NCI-H1417 treated with DMSO at 0.1 percent for 48 hours (cell line): ENCODE measurements at places on chromosomes 1 and 21.

GRCh38 chr1:66258404-66259105 is 275.4 kb upstream of the SGIP1 start:
- no peak for DNase-seq

DNA sequence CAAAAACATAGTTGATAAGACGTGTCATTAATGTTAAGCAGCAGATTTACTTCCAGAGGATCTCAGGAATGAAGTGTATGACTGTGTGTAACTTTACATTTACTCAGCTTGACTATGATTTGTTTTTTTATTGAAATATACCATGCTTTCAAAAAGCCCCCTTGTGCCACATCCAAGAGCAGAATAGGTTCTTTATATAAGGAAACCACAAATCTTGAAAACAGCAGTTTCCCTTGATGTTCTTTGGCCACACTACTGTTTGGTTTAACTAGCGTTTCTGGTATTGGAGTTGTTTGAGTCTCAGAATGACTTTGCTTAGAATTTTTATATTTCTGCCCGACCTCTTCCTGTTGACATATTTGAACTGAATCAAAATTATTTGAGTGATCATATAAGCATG is 25.0 kb downstream of the LRRC8C start:
- DNase-seq = no peak

- no peak for DNase-seq
Observed at GRCh38 chr1:32878183-32878582, 7.5 kb upstream of the FNDC5 start.

DNA sequence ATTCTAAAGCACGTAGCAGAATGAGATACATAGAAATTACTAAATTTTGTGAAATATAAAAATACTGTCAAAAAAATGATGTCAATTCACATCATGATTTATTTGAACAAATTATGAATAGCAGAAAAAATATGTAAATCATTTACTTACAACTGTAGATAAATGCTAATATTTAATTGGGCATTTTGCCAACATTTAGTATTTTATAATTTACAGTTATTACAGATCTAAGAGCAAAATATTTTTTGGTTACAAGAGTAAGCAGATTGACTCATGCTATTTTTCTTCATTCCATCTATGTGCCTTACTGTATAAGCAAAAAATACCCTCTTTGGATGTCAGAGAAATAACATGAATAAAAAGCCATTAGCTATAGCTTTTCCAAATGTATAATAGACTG is 282.3 kb upstream of the RGS18 start:
- DNase-seq = no peak

DNA sequence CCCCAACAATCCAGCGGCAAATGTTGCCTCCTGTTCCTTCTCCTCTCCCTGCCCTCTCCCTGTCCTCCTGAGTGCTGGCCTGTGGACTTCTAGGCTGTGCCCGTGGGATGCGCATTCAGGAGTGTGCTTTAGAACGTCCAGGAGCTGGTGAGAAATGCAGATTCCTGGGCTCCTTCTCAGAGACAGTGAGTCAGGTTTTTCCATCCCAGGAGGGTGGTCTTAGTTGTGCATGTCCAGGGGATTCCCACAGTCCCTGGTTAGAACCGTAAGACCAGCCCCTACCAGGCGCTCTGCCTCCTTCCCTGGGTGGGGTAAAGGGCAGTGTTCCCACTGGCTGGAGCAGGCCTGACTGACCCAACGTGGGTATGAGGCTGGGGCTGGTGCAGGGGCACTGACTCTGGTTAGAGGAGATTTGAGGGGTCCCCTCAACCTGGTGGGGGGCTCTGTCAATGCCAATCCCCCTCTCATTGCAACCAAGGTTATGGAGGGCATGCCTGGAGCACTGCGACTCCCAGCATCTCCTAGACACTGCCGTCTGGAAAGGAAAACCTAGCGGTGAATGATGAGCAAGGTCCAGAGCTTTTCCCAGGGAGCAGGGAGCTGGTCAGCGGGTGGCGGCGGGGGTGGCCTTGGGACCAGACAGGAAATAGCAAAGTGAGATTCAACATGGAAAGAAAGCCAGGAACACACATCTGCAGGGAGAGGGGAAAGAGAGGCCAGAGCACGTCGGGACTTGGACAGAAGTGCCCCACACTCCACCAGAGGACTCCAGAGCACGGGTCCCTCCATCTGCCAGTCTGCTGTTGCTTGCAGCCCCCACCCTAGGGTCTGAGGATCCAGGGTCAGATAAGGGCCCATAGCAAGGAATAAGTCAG is 38.5 kb downstream of the HSPG2 start:
- DNase-seq = no peak

DNA sequence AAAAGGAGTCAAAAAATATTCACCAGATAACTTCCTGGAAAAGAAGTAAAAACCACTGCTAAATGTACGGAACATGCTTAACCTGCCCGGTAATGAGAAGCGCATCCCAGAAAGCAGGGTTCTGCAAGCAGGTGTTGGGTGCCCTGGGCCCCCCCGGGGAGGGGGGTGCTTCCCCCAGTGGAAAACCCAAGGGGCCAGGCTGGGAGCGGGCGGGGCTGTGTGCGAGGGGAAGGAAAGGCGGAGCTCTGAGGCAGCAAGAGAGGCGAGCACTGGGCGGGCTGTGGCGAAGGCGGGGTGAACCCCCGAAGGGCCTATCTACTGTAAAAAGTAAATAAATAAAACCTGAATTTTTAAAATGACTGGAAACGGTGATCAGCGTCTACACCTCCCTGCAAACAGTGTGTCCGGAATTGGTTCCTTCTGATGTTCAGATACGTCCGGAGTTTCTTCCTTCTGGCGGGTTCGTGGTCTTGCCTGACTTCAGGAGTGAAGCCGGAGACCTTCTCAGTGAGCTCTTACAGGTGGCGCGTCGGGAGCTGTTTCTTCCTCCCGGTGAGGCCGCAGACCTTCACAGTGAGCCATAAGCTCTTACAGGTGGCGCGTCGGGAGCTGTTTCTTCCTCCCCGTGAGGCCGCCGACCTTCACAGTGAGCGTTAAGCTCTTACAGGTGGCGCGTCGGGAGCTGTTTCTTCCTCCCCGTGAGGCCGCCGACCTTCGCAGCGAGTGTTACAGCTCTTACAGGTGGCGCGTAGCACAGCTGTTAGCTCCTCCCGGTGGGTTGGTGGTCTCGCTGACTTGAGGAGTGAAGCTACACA is 13.4 kb downstream of the FTCD start:
- DNase-seq = no peak

- DNase-seq = peak; percentile 35
Observed at GRCh38 chr1:169529068-169529642, 43.4 kb upstream of the SLC19A2 start.

DNA sequence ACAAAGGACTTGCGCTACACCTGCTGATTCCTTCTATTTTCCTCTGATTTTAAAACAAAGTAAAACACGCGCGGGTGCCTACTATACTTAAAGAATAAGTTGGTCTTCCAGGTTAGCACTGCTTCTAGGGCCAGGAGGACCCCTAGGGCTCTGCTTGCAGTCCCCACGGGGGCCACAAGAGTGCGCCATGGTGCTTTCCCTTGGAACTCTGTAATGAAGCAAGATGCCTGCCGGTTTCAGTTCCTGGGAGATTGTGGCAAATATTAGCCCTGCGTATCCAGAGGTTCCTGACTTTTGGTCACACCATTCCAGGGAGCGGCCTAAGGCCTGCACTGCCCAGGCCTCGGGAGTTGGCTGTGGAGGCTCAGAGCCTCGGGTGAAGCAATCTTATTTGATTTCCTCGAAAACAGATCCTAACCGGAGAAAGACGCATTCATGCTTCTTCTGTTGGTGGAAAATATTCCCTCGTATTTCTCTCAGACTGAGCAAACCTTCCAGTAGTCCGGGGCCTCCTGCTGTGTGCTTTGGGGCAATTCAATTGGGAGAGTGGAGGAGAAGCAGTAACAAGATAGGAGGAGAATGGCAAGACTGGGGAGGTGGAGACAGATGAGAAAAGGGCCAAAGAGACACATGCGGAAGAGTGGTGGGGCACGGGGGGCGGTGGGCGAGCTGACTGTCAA is 25.3 kb downstream of the ADAM30 start:
- DNase-seq = peak; percentile 33

DNA sequence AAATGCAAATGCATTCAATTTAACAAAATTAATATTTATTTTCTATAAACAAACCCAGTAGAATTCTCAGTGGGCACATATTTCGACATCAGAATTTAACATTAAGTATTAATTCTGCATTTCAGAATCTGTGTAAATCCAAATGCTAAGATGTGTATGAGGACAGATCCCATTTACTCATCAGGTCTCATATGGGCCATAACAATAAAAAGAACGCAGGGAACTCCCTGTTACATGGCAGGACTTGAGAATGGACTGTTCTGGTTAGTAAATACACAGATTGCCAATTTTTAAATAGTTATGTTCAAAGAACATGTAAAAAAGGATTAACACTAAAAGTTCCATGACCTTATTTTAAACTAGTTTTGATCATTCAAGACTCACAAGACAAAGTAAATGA is 104.0 kb downstream of the SLC30A10 start:
- DNase-seq = no peak

DNA sequence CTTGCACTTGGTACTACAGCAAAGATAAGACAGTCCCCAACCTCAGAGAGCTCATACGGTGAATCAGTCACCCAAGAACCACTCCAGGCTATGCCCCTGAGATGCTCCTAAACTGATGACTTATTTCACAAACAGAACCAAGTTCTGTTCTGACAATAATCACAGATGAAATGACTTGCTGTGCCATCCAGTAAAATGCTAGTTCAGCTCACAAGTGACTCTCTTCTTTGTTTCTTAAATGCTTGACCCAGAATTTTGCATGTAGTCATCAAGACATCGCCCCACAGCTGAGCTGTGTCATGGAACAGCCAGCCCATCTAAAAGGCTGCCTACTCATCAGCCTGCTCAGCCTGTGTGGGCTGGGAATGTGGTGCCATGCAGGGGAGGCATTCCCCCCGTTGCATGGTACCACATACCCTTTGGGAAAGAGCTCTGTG is 6.1 kb upstream of the SLC19A2 start:
- no peak for DNase-seq

DNA sequence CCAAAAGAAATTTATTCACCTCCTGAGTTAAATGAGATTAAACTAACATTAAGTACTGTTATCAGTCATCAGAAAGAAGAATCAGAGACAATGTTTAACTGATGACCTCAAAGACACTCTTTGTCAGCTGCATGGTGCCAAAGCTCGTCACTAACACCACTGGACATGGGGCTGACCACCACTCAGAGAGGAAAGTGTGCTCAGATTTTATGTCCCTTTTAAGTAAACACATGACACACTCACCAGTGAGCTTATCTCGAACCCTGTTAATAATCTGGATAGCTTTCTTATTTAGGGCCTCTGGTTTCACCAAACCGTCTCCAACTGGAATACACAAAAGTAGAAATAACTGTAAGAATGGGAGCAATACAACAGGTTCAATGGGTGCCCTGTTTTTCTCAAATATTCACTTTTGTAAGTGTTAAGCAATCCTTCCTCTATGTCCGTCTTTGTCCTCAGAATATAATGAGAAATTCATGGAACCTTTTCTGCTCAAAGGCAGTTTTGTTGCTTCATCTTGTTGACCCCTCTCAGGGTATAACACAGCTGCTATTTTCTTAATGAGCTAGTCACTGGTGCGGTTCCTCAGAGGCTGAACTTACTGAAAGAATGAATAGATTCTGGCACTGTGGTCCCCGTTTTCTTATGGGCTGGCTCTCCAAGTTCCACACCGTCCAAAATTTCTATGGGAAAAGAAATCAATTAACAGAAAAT is 9.5 kb upstream of the EXOSC10 start:
- DNase-seq = no peak

DNA sequence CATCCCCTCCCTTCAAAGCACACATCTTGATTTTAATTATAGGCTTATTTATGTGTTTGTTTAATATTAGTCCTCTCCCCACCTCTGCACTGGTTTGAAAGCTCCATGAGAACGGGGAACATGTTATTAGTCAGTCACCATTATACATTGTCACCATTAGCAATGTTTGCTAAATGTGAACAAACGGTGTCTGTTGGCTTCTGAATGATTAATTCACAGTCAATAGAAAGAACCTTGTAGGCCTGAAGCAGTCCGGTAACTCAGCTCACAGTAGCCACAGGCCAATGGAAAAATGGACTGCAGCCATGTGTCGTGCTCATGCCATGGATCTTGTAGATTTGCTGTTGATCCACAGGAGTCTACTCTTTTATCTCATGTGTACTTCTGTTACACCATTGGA is 49.7 kb upstream of the NHLH2 start:
- peak; percentile 91 for DNase-seq

- no peak for DNase-seq
Observed at GRCh38 chr1:24541711-24542346, 14.1 kb upstream of the NCMAP start.

GRCh38 chr1:14937288-14937949 is 216.1 kb upstream of the TMEM51 start:
- no peak for DNase-seq

DNA sequence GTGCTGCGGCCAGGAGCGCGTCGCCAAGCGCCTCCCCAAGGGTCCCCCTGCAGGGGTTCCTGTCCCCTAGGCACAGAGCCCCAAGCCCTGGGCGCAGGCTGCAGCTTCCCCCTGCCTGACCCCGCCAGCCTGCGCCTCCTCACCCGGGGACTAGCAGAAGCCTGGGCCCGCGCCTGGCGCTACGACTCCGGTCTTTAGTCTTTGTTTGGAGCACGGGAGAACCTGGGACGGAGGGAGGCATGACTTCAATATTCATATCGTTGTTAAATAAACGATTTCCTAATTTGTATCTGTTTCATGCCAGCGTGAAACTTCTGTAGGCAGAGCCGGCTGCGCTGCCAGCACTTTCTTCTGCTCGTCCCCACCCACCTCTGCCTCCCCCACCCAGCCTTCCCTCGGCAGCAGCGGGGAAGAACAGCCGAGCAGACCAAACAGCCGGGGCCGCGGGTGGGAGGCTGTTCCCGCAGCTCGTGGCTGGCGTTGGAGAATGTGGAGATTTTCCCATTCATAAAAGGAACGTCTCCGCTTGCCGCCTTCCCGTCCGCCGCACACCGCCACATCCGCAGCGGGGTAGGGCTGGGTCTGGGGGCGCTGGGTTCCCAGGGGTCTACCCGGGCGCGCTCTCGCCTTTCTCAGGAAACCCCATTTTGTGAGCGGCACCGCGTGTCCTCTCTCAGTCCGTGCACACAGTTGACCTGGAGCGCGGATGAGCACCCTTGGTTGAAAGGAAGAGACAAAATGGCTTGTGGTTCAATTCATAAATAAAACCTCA is 777 bp upstream of the TRIM67 start:
- DNase-seq = no peak
